Activated CD8-positive, alpha-beta memory T cell treated with anti-CD3 and anti-CD28 coated beads for 4 hours (primary cell): ENCODE measurements at places on chromosomes 7 and 10.
A peak's percentile ranks its signal among the peaks of the same experiment; 100 is the strongest.

DNA sequence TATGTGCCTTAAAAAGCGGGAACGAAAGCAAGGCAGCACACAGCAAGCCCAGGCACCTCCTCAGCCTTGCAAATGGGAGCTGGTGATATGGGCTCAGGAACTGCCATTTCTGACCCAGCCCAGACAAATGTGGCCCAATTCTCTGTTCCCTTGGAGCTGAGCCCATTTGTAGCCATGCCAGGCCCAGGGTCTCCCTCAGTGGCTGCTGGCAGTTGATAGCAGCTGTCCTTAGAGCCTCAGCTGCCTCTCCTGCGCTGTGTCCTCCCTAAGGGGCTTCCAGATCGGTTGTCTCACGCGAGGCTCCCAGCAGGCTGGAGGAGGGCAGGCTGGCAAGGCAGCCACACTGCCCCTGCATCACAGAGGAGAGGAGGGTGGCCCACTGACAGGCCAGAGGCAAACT is 275.8 kb downstream of the KCNMA1 start:
- DNase-seq, result no peak

DNA sequence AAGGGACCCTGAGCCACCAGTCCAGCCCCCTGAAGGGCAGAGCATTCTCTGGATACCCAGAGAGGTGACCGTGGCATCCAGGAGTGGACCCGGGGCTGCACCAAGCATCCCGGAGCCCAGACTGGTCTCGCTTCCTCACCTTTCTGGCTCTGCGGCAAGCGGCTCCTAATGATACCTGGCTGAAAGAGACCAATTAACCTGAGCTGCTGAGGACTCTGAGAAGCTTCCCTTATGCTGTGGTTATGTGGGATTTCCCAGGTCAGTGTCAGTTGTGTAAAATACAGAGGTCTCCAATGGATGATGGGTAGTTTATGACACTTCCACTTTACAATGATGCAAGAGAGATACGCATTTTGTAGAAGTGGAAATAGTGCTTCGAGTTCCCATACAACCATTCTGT is 51.5 kb downstream of the PFKFB3 start:
- DNase-seq, result no peak

- peak; percentile 48 for DNase-seq
Measured at GRCh38 chr7:25862261-25863004, 289.6 kb upstream of the NFE2L3 start.

DNA sequence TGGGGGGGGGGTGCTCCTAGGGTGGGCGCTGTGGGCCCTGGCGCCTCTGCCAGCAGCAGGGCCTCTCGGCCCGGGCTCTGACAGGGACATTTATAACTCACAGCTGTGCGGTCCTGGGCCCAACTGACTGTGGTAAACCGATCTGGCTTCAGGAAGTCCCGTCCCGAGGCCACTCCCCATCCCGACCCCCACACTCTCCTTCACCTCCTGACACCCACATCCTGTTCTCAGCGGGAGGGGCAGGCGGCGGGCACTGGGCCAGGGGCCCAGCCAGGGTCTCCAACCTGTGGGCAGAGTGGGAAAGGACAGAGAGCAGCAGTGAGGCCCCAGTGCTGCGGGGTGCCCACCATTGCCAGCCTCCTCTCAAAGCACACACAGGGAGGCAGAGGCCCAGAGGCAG is 69.1 kb downstream of the ZMIZ1 start:
- peak; percentile 6 for DNase-seq

GRCh38 chr10:88115407-88115806 is 252.0 kb downstream of the PTEN start:
- no peak for DNase-seq

- no peak for DNase-seq
Measured at GRCh38 chr7:114979388-114979787, 57.5 kb downstream of the MDFIC start.

DNA sequence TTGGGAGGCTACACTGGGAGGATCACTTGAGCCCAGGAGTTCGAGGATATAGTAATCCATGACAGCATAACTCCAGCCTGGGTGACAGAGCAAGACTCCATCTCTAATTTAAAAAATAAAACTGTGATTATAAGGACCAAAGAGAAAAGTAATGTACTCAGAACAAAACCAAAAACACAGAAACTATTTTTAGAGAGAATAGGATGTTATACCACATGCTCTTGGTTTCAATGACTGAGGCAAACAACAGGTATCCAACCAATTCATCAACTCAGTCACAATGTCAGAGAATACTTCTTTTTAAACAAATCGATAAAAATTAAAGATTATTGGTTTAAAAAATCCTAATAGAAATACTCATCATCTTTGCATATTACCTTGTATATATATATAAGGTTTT is 186.7 kb downstream of the TPK1 start:
- no peak for DNase-seq

DNA sequence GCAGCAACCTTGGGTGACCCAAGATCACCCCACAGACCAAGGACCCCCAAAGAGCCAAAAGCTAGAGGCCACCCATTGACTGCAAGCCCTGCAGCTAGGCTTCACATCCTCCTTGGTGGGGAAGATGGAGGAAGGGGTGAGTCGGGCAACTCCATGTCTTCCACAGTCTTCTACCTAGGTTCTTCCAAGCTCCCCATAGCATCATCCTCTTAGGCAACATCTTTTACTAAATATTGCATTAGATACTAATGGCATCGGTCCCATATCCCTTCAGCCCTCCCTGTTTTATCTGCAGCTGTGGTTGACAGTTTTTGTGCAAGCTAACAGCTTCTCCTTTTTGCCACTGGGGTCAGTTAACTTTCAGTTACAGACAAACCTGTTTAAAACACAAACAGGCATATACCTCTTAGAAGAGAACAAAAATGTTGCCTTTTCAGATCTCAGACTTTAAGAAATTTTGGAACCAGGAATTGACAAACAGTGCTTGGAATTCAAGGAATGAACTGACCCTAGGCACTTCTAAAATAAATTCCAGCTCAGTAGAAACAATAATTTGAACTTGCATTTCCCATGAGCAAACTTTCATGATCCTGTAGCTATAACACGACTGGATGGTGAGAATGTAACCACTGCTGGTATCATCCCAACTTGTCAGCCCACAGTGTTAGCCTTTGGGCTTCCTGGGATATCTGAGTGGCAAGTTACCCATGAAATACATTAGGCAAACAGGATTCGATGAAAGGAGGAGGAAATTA is 33.9 kb upstream of the MSMB start:
- DNase-seq, result no peak
